ENCODE measurements at places on chromosomes 3 and 15. TPM values are rescaled to one million over a fixed set of nuclear protein-coding genes. Genes with fewer than 3 reads are reported as not detected.

Gene ITIH1
- total RNA-seq, result not detected

GRCh38 chr3:186105543-186105942 is 3.3 kb downstream of the ETV5 start:
- DNase-seq, result no peak

DNA sequence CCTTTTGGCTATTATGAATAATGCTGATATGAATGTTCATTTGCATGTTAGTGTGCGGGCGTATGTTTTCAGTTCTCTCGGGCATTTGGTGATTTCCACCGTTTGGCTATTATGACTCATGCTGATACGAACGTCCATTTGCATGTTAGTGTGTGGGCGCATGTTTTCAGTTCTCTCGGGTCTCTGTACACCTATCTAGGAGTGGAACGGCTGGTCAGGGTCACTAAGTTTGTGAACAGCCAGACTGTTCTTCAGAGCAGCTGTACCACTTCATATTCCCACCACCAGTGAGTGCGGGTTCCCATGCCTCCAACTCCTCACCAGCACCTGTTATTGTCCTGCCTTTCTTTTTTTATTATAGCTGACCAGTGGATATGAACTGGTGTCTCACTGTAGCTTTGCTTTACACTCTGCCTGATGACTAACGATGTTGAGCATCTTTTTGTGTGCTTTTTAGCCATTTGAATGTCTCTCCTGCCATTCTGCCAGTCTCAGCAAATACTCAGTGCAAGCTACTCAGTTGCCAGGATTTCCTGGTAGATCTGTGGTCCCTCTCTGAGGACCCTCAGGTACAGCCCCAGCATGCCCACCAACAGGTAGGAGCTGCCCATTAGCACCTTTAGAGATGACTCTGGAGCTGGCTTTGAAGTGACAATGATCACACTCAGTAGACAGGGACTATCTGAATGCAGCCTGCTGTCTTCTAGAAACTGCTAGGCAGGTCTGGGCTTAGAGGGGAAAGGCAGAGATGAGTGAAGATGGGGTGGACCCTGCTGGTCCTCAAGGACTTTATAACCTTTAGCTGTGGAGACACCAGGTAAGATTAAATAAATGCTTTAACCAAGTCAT is 141.1 kb downstream of the XXYLT1 start:
- no peak for DNase-seq

Gene GOLGA6A
- total RNA-seq, result not detected

- DNase-seq, result no peak
These were observed 44.9 kb downstream of the CPN2 start for GRCh38 chr3:194306109-194306686.

DNA sequence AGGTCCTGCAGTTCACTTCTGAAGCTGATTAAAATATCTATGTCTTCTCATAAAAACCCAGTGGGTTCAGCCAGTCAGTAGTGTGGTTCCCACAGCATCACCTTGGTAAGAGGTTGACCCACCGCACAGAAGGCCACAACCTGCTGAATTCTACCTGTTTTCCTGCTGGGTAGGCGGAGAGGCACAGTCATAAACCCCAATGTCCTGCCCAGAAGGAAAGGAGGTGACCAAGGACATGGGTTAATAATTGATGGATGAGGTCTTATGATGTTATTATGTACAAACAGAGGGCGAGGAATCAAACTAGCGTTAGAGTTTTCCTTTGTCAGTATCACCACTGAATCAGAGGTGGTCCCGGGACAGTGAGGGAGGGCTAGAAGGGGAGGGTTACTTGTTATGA is 27.8 kb downstream of the CA12 start:
- DNase-seq, result no peak

DNA sequence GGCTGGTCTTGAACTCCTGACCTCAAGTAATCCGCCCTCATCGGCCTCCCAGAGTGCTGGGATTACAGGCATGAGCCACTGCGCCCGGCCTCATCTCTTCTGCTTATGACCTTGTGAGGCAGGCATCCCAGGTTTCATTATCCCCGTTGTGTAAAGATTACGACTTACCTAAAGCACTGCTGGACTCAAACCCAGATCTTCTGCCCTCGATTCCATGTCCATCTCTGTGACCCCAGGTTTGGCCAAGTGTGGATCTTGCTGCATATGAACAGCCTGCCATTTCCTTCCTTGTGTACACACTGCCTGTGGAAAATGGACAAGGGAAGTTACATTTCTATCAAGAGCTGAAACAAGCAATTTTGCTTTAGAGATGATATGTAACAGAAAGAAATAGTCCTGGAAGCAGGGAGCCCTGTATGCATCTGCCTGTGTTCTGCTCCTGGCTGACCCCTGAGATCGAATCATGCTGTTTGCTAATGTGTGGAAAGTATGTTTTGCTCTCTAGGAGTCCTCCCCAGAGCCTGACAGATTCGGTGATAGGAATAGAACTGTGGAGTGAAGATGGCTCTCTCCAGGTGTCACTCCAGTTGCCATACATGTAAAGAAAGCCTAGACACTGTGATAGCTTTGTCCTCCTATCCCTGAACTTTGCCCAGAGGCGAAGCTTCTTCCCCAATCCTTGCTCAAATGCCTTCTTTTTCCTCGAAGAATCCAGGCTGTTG is 11.8 kb upstream of the LIPC start:
- DNase-seq, result no peak

DNA sequence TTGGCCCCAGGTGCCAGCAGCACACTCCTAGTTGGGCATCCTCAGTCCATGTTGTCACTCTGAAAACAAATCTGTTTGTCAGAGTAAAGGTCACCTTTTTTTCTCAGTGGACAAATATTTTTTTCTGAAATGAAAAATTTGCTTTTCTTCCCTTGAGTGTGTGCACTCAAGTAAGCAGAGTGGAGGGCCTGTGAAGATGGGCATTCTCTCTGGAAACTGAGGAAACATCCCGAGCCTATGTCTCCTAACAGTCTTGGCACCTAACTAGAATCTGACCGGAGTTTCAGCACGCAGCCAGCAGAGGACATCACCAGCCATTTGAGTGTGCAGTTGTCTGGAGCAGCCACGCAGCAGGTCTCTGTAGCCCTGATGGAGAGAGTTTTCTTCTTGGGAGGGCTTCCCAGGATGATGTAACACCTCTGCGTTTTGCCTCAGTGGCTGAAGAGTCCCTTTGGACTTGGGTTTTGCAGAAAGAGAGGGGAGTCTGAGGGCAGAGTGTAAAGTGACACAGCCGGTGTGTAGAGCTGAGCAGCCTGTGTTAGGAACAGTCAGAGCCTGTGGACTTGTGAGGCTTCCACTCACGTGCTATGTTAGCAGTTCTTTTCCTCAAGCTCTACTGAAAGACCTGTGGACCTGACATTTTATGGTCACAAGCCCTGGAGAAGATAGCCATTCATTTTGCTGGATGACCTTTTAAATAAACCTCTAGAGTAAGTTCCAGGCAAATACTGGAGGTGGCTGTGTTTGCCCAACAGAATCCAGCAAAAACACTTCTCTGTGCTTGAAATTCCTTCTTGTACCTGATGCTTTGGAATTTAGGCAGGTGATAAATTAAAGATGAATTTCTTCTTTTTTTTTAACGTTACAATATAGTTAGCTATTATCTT is 51.6 kb downstream of the ABHD2 start:
- peak; percentile 44 for DNase-seq

GRCh38 chr3:60954048-60954447 is 297.2 kb downstream of the FHIT start:
- DNase-seq, result no peak

DNA sequence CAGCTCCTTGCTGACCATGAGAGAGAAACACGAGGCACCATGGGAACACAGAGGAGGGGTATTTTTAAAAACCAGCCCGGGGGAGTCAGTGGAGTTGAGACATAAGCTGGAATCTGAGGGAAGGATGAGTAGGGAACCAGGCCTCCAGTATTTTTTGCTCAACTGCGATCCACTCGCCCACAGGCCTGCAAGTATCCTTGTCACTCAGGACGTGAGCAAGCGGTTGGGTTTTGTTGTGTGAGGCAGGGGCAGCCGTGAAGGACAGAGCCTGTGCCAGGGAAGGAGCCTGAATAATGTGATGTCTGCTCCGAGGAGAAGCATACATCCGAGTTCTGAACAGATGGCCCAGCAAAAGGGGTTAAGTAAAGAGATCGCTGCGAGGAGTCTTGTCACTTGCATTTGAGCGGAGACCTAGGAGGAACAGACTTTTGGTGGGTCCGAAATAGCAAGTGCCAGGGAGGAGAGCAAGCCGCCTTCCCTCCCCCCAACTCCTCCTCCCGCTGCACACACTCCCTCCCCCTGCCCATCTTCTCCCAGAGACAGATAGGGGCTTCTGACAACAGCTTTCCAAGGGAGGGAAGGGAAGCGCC is 20.4 kb upstream of the NTRK3 start:
- DNase-seq, result no peak

Gene AHSG
- total RNA-seq, result 237 TPM

DNA sequence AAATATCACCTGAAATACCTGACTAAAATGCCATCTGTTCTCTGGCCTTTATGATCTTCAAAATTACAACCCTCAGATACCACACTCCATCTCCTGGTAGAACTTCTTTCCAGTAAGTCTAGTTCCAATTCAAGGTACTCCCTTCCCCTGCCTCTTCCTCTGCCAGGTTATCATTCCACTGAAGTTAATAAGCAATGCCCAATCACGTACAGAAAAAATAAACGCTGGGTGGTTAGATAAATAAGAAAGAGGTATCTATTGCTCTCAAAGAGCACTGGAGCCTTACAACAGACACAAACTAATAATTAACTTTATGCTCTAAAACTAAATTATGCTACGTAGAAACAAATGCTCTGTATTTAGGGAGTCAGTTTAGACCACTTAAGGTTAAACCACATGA is 112.5 kb downstream of the MYO9A start:
- no peak for DNase-seq

All from Caco-2 (cell line).